Activated T-cell treated with anti-CD3 and anti-CD28 coated beads for 4 hours (primary cell): ENCODE measurements at places on chromosomes 6 and 20.
A peak's percentile ranks its signal among the peaks of the same experiment; 100 is the strongest.

DNA sequence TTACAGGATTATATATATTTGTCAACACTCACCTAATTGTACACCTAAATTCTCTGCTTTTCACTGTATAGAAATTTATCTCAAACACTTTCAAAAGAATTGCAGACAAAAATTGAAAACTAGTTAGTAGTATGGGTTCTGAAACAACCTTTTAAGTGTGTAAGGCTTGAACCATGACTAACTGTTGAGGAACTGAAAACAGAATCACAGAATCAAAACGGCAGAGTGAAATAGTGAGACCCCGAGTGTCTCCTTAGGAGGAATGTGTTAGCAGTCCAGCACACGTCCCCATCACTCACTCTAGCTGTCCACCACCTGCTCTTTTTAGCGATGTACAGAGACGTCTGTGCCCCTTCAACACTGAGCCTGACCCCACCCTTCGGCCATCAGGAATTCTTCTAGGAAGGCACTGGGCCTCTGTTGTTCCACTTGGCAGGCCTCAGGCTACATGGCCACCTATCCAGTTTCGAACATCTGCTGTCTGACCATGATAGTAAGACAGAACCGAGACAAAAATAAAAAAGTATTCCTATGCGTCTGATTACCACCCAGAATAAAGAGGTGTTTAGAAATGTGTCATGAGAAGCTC is 227.4 kb downstream of the C6orf118 start:
- DNase-seq: no peak

- no peak for DNase-seq
These were observed at the start of gene C20orf204 for GRCh38 chr20:64035933-64036345. Gene C20orf204 (plus strand): TSS chr20:64036182. CDS start chr20:64036324, 142 bp downstream.

DNA sequence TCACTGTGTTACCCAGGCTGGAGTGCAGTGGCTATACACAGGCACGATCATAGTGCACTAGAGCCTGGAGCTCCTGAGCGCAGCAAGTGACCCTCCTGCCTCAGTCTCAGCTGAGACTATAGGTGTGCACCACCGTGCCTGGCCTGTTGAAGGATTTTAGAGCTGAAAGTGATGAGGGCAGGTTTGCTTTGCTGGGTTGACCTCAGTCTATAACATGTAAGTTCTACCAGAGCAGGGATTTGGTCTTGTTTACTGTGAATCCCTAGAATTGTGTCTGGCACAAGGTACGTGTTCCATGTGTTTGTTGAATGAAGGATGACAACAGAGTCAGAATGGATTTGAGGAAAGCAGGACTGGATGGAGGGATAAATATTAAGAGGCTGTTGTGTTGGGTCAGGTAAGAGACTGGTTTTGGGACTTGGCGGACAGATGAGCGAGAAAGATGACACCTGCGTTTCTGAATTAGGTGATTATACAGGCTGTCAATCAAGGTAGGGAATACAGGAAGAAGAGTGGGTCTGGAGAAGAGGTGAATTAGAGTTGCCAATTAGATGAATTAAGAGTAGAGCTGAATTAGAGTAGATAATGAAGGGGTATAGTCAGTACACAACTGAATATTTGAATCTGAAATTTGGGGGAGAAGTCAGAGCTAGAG is 6.5 kb downstream of the ASXL1 start:
- no peak for DNase-seq

DNA sequence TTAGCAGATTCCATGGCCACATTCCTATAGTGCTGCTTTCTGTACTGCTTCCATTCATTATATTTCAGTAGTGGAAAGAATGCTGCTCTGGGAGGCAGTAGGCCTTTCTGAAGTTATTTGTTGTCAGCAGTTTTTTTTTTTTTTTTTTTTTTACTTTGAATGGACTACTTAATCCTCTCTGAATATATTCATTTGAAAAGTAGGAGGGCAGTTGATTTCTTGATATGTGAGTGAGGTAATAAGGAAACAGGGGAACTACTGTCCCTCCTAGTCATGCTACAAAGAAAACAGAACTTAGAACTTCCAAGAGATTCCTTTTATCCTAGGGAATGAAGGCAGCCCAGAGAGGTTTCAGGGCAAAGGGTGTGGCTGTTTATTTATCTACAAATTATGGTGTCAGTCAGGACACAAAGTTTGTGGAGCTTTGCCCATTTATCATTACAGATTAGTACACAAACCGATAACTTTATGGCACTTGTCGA is 155.9 kb downstream of the JARID2 start:
- no peak for DNase-seq

DNA sequence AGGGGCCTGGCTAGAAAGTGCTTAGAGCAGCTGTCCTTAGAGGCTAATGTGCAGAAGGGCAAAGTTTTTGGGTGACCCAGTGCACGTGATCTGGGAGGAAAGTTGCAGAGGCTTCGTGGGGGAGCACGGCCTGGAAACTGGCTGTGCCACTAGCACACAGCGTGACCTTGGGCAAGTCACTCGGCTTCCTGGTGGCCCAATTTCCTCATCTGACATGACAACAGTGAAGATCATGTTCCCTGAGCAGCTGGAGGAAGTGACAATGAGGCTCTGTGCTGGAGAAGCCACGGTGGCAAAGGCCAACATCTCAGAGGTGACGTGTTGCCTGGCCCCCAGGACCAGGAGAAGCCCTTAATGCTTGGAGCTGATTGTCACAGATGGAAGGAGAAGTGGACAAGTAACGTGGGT is 99.5 kb downstream of the FOXC1 start:
- no peak for DNase-seq

DNA sequence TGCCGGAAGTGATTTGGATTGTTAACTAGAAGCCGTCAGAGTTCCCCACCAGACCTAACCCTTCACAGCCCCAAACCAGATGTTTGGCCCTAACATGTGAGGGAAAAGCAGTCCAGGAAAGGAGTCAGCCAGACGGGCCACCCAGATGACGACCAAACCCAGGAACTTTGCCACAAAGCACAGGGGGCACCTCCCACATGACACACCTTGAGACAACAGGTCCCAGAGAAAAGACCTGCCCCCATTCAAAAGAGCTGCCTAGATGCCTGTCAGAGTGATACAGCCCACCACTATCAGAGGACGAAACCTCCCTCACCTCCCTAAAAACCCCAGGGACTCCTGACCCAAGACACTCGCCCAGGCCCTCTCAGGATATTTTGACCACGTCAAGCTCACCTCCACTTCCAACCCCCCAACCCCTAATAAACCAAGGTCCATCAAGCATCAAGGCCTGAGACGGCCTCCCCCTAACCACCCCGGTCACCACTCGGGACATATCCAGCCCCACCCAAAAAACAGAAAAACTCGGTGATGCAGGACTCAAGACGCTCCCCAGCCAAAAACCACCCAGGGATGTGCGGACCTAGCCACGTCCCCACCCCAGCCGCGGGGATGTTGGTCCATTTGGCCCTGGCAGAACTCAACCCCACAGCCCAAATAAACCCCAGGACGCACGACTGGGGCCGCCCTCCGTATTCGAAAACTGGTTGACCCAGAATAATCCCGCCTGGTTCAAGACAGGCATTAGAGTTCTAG is 662 bp downstream of the ZNF343 start:
- DNase-seq: no peak

- peak; percentile 39 for DNase-seq
These were observed at the start of gene SNPH for GRCh38 chr20:1266167-1266973. Gene SNPH (plus strand): TSS chr20:1266294. CDS start chr20:1296240, 29,946 bp downstream.

DNA sequence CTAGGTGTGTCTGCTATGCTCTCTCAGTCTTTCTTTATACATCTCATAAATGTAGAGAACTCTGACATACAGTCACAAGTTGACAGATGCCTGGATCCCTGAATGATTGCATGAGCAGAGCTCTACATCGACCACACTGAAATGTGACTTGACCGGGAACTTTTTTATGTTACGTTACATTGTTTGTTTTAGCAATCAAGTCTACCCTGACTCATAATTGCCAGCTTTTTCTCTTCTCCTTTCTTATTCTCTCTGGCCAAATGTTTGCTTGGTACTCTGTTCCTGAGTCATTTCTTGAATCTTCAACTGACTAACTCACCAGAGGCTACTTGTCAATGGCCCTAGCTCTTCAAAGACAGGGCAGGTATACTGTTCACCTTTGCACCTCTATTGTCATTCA is 213.6 kb upstream of the DTNBP1 start:
- no peak for DNase-seq

- no peak for DNase-seq
These were observed 52.3 kb upstream of the IFNGR1 start for GRCh38 chr6:137271245-137272183.

DNA sequence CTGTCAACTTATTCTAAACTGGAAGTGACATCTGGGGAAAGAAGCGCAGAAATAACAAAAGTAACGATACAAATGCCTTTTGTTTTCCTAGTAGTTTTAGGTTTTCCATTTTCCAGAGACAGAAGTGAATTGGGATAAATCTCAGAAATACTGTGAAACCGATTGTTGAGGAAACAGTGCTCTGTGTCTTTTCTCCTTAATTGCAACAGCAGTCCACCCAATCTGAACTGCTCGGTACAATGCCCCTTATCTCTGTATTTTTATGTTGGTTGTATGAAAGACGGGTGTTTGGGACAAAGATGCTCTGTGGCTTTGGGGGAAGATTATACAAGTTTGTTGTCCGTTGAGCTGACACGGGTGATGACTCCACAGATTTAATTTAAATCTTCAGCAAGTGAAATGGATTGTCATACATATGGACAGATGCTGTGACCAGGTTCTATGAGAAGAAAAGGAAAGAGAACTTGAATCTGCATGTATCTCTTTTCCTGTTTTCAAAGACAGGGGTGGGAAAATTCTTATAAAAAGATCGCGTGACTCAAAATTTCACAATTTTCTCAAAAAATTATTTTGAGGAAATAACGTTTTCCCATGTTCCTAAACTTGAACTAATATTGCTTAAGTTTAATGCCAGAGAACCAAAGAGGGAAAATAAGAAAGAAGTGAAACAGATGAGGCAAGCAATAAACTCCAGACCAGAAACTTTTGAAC is 41.2 kb downstream of the SASH1 start:
- DNase-seq: no peak

DNA sequence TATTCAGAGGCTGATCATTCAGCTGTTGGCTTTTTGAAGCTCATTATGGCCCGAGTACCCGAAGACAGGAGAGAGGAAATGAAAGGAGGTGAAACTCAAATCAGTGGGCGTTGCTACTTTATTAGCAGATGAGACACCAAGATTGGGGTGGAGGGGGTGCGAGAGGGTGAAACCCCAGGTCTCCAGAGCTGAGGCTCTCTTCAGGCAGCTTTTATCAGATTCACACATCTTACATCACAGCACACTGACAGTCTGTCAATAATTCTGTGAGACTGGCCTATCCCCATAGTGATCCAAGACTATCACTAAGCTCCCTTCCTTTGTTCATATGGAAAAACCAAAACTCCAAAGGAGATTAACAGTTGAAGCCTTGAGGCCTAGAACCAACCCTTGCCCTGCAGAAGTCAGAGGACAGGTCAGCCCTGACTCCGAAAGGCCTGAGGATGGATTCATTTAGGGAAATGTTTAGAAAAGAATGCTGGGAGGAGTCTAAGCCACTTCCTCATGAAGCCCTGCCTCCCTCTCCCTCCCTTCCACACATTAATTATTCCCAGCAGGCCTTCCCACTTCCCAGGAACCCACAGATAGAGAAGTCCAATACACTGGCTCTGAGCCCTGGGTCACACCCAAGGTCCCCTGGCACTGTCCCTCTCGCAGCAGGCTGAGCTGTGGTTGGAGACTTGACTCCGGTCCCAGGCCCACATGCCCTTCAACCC is 23.2 kb downstream of the TRERF1 start:
- peak; percentile 44 for DNase-seq

DNA sequence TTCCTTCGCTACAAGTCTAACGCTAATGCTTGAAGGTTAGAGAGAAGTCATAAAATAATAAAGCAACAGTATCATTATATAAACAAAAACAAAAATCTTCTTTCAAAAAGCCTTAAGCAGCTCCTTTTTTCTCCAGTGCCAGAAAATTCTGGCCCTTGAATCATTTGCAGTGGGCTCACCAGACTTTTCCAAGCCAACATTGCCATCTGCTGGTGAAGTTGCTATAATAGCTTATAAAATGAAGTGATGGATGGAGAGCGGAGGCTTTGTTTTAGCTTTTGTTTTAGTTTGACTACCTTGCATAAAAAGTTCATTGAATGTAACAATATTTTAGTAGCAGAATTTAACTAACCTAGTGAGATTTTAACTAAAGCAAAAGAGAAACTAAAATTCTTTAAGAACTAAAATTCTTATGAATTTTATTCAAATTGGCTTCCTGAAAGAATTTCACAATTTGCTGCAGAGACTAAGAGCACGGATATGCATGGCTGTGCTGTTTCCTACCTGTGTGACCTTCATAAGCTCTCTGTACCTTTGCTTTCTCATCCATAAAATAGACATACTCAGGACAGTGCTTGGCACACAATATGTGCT is 44.8 kb upstream of the SLC2A12 start:
- DNase-seq: peak; percentile 64
